ENCODE measurements at places on chromosomes 6 and 20. TPM values are rescaled to one million over a fixed set of nuclear protein-coding genes. Genes with fewer than 3 reads are reported as not detected.

GRCh38 chr6:54403096-54403495 is 94.9 kb downstream of the TINAG start:
- no peak for DNase-seq

DNA sequence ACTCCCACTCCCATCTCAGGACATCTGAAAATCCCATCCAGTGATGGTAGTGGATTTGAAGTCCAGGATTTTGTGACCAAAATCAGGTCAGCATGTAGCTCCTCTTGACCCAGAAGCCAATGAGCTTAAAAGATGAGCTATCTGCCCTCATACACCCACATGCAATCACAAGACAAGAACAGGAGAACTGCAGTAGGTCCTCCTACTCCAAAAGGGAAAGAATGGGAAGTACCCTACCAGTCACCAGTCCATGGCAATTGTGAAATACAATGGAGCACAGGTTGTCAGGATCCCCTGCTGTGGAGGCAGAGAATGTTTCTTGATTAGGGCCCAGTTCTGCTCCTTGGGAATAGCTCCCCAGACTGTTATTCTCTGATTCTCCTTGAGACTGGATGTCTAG is 347.3 kb upstream of the CNR1 start:
- DNase-seq: no peak

Gene LHFPL5
- not detected for polyA plus RNA-seq

DNA sequence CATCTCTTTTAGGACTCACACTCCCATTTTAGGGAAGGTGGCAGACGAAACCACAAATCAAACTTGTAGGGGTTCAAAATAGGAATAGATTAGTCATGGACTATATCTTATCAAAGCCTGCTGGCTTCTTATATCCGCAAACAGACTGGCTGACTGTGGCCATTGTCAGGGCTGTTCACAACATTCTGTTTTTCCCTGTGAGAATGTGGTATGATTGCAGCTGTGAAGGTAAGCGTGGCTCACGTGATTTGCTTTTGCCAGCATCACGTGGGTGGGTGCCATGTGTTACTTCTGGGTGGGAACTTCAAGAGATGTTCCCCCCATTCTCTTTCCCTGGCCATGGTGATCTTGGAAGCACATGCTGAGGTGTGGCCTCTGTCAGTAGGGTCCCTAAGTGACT is 5.9 kb downstream of the IP6K3 start:
- DNase-seq: no peak

Gene GSTA2
- not detected for polyA plus RNA-seq

Measured in CD4-positive, alpha-beta memory T cell (primary cell).